Right atrium auricular region (tissue), 2 donors: ENCODE measurements at places on chromosomes 13 and 19.

- DNase-seq: no peak
Measured at GRCh38 chr13:101308247-101309013, 107.9 kb downstream of the NALCN start.

DNA sequence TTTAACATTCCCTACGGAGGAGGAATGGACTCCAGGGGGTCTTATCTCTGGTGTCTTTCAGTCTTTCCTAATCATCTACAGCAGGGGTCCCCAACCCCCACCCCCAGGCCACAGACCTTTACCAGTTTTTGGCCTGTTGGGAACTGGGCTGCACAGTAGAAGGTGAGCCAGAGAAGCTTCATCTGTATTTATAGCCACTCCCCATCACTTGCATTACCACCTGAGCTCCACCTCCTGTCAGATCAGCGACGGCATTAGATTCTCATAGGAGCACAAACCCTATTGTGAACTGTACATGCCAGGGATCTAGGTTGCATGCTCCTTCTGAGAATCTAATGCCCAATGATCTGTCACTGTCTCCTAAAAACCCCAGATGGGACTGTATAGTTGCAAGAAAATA is 120.0 kb upstream of the TMTC4 start:
- no peak for DNase-seq

- no peak for DNase-seq
Measured at GRCh38 chr13:92679602-92680001, 547.0 kb upstream of the GPC6 start.

DNA sequence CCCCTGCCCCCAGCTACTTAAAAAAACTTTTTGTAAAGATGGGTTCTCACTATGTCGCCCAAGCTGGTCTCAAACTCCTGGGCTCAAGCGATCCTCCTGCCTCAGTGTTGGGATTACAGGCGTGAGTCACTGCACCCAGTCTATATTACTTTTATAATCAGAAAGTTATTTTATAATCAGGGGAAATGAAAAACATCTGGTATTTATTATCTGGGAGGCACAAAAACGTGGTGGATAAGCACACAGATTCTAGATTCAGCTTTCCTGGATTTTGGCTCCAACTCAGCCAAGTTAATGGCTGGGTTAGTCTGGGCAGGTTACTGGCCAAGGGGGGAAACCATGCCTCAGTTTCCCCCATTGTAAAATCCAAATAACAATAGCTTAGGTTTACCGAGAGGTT is 24.7 kb downstream of the KEAP1 start:
- no peak for DNase-seq

DNA sequence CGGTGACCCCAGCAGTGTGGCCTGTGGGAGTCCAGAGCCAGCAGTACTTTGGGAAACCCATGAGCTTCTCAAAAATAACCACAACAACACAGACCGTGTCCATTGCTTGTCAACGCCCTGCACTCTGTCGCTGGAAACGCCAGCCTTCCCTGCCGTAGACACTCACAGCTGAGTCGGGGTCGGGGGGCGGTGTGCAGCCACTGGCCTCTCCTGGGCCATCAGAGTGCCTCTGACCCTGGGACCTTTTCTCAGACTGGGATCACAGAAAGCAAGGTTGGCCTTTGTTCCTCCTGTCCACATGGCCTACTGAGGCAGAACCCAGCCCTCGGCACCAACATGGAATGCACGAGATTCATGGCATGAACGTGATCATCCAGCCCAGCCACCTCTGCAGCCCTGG is 95.7 kb downstream of the TUBA3C start:
- no peak for DNase-seq

DNA sequence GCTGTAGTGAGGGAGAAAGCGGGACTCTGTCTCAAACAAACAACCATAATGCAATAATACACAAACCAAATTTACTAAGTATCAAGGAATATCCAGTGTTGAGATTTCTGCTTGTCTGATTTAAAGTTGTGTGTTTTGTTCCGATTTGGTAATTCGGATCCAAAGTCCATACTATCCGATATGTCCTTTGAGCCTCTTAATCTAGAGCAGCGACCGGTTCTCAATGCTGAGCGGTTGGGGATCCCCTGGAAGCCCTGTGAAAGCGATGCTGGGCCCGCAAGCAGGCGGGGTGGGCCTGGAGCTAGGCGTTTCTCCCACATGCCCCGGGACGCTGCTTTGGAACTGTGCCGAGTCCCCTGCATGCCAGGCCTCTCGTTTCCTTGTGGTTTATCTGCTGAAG is 20.2 kb downstream of the C19orf44 start:
- no peak for DNase-seq

DNA sequence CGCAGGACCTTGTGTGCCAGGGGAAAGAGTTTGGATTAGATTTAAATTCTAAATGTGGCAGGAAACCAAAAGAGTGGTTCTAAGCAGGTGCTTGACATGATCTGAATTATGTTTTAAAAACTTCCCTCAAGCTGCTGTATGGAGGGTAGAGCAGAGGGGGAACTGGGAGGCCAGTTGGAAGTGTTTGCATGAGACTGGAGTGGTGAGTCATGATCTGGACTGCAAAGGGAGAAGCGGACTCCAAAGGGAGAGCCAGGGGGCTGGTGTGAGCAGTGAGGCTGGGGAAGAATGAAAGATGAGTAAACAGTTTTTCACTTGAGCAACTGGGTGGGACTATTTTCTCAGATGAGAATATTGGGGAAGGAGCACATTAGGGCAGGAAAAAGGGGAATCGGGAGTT is 206.1 kb downstream of the DNAJC15 start:
- no peak for DNase-seq

- no peak for DNase-seq
Measured at GRCh38 chr13:30841154-30841553, 64.9 kb upstream of the MEDAG start.
